Fibroblast of upper back skin (primary cell): ENCODE measurements at places on chromosomes 2 and 18.

DNA sequence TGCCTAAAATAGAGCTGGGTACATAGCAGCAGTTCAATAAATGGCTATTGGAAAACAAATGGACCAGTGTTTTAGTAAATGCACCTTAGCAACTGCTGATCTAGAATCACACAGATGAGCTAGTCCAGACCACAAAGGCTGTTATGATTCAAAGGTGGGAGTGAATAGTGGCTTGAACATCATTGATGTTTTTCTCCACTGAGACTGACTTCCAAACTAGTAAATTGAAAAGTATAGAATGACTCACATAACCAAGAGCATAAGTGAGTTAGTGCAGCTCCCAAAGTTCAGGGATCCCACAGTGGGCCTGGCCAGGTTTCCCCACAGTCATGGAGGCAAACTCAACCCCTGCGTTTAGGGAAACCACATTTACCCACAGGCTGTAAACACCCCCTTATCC is 106.7 kb upstream of the YPEL5 start:
- DNase-seq: no peak

DNA sequence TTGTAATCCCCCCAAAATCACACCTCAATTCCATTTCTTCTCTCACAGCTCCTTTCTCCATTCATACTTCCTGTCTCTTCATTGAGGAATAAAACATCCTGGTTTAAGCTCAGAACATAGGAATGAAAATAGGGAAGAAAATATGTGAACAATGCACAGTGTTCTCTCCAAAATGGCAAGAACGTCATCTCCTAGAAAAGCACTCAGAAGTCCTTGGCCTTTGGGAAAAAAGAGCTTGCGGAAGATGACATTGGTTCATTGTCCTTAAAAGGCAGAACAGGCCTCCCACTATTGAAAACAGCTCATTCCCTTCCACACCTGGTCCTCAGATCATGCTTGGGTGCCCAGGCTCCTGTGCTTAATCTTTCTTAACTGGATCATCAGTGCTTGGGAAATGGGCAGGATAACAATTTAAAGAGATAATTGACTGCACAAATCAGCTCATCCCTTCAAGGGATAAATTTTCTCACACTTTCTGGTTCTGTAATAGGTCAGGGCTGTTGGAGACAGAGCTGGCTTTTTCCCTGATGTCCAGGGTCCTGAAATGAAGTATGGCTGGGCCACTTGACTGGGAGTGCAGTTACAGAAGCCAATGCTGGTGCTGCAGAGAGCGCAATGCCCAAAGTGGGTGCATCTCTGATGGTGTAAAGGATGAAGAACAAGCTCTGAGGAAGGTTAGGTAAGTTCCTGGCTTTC is 69.2 kb downstream of the MARCHF4 start:
- peak; percentile 81 for DNase-seq

- DNase-seq: peak; percentile 42
Observed at GRCh38 chr18:57437766-57438671, 2.8 kb downstream of the ONECUT2 start.

DNA sequence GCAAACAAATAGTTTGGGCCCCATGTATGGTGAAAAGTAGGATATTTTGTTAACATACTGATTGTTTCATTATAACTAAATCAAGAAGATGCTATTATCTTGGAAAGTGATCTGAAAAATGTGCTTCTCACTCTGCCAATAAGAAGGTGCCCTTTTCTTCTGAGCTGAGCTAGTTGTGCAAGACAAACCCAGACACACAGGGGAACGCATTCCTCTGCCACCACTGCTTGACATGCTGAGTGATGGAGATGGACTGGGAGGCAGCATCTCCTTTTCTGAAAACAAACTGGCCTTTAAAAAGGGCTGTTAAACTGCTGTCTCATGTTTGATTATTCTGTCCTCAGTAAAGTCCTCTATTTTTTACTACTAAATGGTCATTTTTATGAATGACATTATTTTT is 1989.9 kb upstream of the CELF4 start:
- DNase-seq: peak; percentile 48

DNA sequence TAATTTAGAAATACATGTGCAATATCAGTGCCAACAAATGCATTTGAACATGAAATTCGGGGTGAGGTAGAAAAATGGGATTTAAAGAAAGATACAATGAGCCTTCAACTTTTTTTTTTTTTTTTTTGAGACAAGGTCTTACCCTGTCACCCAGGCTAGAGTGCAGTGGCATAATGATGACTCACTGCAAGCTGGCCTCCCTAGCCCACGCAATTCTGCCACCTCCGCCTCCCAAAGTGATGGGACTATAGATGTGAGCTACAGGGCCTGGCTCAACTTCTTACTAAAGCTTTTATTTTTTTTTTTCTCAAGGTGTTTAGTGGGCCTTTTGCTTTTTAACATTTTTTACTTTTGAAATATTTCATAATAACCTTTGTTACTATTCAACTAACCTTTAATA is 365.6 kb downstream of the LRRTM4 start:
- no peak for DNase-seq

GRCh38 chr2:71473346-71474031 is 20.1 kb downstream of the DYSF start:
- DNase-seq: no peak

GRCh38 chr18:7830468-7830867 is 263.4 kb downstream of the PTPRM start:
- no peak for DNase-seq

DNA sequence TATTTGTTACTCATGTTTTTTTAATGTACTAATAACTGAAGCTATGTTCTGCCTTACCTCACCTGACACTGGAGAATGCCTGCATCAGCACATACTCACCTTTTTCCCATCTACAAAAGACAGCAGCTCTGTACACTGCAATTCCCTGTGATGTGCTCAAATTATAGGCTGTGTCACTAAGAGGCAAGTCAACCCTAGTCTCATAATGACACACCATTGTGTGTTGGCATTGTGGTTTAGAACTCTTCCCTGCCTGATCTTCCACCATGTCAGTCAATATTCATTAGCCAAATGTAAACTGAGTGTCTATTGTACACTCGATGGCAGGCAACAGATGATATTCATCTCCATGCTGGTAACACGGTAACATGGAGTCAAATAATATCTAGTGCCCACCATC is 332.1 kb upstream of the TCF4 start:
- no peak for DNase-seq

- no peak for DNase-seq
Observed at GRCh38 chr18:5431836-5432575, 111.8 kb downstream of the EPB41L3 start.

GRCh38 chr18:62377131-62377807 is 52.2 kb downstream of the TNFRSF11A start:
- DNase-seq: no peak

DNA sequence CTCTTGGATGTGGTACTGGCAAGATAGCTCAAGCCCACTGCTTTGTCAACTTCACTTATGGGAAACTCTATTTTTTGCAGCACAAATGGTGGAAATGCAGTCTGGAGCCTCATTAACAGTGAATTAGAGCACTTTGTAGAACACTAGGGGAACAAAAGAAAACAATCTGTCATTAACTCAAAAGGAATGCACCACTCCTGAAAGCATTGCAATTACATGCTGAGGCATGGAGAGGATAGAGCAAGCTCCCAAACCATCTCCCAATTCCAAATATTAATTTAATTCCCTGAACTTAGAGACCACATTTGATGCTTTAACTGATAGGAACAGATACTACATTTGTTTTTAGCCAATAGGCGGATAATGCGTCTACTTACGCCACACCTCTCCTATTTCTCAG is 32.8 kb upstream of the TANC1 start:
- no peak for DNase-seq

GRCh38 chr18:51563396-51563795 is 365.9 kb upstream of the MEX3C start:
- no peak for DNase-seq

DNA sequence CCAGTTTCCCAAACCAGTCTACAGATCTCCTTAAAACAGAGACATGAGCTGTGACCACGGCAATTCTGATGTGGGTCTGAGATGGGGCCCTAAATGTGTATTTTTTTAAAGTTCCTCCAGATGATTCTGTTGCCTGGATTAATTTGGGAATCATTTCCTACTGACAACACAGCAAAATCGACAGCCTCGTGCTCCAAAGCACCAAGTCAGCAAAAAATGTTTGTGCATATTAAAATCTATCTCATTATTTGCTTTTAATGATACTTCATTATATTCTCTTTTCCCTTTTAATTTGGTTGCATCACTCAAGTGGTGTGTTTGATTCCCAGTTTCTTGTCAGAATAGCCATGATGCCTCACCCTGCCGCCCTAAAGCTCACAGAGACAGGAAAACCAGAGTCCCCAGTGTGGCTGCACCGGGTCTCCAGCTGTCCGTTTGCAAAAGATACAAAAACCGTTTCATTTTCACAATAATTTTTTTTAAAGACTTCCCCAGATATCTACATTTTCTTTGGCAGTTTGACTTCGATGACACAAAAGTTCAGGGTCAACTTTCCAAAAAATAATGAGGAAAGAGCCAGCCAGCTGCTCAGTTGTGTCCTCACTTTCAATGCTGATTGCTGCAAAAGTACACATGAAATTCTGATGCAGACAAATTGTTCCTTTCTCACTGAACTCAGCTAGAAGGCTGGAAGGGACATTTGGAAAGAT is 443.2 kb upstream of the ID2 start:
- DNase-seq: no peak

DNA sequence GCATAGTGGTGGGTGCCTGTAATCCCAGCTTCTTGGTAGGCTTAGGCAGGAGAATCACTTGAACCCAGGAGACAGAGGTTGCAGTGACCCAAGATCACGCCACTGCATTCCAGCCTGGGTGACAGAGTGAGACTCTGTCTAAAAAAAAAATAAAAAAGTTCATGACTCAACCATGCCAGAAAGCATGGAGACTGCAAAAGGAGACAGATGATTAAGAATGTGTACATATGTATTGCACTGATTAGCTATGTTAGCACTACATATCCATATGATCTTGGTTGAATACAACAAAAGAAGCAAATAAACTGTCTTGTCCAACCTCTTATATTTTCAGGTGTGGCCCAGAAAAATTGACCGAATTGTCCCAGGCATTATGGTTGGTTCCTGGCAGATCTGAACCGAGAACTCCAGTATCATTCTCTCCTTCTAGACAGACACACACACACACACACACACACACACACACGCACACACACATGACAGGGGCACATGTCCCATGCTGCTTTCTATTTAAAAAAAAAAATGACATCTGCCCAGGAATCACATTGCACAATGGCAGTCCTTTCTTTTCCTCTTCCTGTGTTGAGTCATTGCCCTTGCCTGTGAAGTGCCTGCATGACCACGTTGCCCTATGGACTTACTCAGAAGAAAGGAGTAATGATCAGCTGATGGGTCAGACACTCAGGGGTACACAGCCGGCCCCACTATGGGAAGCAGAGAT is 65.6 kb downstream of the MYCN start:
- no peak for DNase-seq

DNA sequence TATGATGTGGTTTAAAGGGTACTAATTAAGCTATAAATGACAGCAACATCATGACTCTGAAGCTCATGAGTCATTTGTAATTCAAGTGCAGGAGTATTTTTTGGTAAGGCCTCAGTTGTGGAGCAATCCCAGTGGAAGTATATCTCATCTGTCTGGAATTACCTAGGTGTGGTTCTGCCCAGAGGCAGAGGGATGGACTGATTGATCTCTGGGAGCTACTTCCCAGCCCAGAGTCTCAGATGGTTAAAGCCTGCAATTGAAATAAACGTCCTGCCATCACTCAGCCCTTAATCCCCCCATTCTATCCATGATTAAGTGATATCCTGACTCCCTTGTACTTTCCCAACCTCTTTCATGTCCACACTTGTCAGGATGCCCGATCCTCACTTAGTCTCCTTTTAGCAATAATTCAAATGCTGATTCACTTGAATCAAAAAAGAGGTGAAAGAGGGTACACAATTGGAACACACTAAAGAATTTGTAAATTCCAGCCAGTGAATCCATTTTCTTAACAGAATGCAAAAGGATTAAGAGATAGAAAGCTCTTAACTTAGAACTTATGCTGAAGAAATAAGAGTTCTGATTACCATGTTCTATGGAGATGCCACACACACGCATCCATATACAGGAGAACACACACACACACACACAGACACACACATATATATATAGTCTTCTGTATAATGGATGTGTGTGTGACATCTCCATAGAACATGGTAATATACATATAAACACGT is 664.4 kb downstream of the NYAP2 start:
- DNase-seq: peak; percentile 92

- DNase-seq: no peak
Observed at GRCh38 chr2:187855689-187856088, 301.5 kb upstream of the TFPI start.

DNA sequence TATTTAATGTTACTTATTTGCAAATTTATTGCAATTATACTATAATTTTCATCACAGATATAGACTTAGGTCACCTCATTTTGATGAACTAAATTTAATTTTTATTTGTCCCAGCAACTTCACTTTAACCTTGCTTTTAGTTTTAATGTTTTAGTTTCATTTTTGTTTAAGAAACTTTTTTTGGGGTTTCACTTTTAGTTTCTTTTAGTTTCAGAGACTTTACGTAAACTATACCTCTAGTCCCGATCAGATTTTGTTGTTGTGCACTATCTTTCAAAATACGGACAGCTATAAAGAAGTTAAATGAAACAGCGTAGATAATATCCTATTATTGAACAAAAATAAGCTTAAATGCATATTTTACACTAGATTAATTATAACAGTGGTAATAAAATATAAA is 460.5 kb downstream of the ERBB4 start:
- no peak for DNase-seq

DNA sequence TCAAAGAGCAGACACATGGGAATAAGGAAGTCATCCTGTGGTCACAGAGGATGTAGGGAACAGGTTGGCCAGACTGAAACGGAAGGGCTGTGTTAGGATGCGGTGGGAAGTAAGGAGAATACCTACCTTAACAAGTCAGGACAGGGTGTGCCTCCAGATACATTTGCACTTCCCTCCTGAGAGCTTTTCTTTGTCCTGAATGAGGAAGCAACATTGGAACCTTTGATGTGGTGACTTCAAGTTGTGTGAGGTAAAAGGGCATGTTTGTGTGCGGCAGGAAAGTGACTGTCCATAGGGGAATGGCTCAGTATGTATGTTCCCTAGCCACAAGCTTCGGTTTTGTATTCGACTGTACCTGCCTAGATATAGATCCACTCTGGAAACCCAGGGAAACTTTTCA is 24.9 kb upstream of the LRRTM1 start:
- no peak for DNase-seq

DNA sequence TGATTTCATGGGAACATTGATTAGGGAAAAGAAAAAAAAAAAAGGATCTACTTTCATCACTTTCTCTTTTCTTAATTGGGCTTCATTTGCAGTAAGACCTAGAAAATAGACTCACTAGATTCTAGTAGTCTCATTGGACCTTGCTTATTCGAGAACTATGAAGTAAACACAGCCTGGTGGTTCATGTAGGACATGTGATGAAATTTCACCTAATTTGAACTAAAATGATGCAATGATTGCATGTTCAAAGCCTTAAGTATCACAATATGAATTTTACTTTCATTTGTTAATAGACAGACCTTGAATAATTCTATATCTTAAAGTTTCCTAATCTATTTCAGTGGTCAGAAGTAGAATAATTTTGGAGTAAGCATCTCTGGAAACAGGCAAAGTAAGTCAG is 688.9 kb upstream of the NRXN1 start:
- no peak for DNase-seq
